Fibroblast of gingiva (primary cell): ENCODE measurements at places on chromosomes 5 and 9.

GRCh38 chr5:112388739-112389138 lies 30.3 kb downstream of the EPB41L4A start:
- DNase-seq, result no peak

DNA sequence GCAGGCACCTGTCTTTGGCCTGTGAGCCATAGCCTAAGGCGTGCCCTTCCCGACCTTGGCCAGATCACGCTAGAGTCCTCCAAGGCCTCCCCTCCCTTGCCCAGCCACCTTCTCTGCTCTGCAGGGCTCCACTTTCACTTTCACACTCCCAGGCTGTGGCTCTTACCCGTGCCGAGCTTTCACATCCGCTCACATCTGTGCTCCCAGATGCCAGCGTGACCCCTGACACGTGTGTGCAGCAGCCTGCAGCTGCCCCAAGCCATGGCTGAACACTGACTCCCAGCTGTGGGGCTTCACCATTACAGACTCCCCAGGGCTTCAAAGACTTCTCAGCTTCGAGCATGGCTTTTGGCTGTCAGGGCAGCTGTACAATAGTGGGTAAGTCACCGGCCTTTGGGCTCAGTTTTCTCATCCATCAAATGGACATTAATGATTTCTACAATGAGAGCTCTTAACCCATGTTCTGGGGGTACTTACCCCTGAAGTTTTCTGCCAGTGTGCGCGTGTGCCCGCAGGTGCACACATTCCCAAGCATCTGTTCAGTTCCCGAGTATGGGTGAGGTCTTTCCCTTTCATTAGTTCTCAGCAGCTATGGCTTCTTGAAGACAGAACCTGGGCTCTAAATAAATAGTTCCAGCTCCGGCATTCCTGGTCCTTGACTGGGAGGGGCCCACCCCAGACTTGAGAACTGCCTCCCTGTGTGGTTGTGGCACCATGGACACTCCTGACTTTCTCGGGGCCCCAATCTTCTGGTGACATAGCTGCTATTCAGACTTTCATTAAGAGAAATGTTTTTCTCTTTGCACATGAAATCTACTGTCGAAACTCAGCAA lies 118.6 kb downstream of the RGS3 start:
- peak; percentile 86 for DNase-seq

DNA sequence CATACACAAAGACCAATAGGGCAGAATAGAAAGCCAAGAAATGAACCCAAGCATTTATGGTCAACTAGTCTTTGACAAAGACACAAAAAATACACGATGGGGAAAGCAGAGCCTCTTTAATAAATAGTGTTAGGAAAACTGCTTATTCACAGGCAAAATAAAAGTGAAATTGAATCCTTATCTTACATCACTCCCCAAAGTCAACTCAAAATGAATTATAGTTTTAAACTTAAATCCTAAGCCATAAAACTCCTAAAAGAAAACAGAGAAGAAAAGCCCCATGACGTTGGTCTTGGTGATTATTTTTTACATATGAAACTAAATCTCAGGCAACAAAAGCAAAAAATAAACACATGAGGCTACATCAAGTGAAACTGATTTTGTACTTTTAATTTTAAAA lies 46.8 kb downstream of the CHSY3 start:
- DNase-seq, result peak; percentile 11

GRCh38 chr5:141559461-141559860 lies 59.3 kb downstream of the DIAPH1 start:
- DNase-seq, result no peak
